ENCODE measurements at places on chromosomes 6 and 20.
A peak's percentile ranks its signal among the peaks of the same experiment; 100 is the strongest.

- DNase-seq, result no peak
These were observed 57.1 kb downstream of the AGPAT4 start for GRCh38 chr6:161216616-161217205.

DNA sequence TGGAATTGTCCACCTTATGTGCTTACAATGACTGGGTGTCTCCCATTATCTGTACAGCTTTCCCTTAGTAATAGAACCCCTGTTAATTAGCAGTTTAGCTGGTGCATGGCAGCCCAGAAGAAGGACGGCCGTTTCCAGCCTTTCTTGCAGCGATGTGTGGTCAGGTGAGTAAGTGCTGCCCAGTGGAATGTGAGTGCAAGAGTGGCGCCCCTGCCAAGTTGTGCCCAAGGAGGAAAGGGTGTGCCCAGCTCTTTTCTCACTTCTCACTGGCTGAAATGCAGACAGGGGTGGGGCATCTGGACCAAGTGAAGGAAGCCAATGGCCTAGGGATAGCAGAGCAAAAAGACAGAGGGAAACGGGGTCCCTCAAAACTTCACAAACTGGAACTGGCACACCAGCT lies 296.8 kb downstream of the PREX1 start:
- no peak for DNase-seq

GRCh38 chr6:55299286-55299985 lies 27.8 kb upstream of the GFRAL start:
- DNase-seq, result no peak

- DNase-seq, result no peak
These were observed 41.8 kb upstream of the TINAG start for GRCh38 chr6:54266400-54266923.

DNA sequence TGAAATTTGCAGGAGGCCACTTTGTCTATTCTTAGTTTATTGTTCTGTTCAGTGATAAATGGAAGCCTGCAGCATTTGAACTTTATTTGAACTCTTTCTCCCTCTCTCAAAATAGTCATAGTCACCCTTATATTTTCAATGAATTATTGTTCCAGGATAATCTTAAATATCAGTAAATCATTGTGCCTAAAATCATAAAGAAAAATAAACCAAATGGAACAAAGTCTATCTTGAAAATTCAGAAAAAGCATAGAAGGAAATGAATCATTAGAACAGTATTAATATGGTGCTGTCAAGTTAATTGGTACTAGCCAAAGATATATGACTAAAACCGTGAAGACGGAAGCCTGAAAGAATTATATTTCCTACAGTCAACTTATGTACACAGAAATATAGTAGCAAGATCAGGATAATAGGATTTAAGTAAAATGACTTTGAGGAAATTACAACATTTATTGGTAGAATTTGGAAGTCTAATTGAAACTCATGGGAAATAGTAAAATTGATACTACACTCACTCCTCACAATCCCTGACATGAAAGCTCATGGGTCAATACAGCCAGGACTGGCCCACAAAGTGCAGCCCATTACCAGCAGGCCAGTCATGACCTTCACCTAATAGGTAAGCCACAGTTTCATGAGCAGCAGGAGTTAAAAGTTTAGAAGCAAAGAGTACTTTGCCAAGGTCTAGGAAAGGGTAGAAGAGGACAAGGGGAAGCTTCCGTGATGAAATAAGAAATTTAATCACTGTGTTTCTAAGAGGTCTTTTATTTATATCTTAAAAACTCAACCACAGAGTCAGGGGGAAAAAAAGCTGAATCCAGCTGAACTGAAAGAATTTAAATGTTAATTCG lies 119.9 kb upstream of the ENPP5 start:
- DNase-seq, result no peak

DNA sequence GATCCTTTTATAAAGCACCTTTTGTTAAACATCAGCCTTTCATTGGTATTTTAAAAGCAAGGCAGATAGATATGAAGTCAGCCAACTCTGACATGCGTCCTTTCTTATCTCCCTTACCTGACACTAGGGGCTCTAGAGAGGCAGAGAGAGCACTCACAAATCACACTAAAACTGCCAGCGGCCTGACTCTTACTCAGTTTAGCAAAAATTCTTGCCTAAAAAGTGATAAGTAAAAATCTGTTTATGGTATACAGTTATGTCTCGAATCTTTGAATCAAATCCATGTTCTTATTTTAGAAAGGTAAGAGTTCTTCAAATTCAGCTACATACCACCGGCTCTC lies 10.4 kb upstream of the TDRD6 start:
- no peak for DNase-seq

GRCh38 chr6:32128751-32129296 lies 778 bp upstream of the ATF6B start:
- no peak for DNase-seq

- DNase-seq, result no peak
These were observed 325.0 kb downstream of the CDC5L start for GRCh38 chr6:44712353-44713111.

DNA sequence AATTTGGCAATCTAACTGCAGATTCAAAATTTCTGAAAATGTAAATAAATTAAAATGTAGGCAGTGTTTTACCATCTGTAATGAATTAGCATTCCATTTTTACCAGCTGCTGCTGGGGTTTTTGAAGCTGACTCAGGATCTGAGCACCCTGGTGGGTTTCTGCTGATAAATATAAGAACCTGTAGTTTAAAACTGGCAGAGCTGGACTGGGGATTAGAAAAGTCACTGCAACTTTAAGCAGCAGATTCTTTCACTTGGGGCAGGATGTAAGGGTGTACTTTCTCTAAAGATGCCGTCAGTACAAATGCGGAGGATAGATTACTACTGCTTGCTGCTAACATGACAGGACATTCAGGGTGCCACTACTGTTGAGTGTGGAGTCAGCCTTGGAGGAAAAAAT lies 341.8 kb downstream of the CDKAL1 start:
- no peak for DNase-seq

DNA sequence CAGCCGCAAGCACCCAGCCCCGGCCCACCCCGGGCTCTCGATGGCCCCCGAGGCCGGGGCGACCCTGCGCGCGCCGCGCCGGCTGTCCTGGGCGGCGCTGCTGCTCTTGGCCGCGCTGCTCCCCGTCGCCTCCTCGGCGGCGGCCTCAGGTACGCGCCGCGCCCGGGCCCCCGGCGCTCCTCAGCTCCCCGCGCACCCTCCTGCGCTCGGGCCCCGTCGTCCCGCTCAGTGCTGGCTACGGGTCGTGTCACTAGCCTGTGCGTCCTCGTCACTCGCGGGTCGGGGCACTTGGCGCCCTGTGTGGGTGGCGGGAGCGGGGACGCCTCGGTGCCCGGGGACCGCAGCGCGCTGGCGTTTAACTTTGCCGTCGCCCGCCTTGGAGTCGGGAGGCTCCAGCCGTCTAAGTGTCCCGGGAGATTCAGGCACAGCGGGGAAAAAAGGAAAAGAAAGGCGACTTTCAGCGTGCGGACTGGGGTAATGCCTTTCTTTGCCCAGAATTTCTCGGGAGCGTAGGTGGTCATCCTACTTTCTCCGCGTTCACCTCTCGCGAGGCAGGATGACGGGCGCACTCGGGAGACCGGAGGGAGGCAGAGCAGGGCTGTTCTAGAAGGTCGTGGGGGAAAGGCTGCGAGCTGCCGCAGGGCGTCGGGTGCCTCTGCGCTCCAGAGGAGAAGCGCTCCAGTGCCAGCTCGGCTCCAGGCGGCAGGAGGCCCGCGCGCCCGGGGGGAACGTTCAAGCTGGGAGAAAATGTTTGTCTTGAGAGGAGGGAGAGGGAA lies 545 bp downstream of the FNDC1 start:
- no peak for DNase-seq

DNA sequence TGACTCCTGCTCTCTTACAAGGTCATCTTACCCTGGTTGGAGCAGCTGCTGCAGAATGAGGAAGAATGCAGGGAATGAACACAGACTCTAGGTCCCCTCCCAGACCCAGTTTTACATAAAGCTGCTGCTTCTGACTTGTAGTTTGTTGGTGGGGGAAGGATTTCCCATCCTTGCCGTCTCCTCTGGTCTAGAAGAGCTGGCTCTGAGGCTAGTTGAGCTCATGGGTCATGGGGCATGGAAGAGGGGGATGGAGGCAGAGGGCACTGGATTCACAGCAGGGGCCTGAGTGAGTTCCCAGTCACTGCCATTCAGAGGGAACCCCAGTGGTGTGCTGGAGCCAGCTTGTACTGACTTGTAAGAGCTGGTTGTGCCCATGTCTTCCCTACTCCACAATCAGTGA lies 9.2 kb upstream of the GUCA1A start:
- DNase-seq, result no peak

- DNase-seq, result no peak
These were observed 632.9 kb downstream of the MAFB start for GRCh38 chr20:40056171-40056570.

DNA sequence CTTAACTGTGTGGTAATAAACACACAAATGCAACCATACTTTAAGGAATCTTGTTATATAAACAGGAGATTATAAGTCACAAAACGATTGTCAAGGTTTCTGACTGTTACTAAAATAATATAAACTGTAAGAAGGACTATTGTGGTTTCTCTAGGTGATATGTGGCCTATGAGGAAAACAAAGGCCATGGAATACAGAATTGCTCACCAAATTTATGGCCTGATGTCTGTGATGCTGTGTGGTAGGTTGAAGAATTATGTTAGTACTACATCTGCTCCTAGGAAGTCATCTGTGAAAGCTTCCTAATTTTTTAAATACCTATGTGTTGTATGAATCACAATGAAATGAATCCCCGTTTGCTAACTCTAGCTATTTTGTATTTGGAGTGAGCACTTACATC lies 875.4 kb upstream of the MAP3K7 start:
- no peak for DNase-seq

DNA sequence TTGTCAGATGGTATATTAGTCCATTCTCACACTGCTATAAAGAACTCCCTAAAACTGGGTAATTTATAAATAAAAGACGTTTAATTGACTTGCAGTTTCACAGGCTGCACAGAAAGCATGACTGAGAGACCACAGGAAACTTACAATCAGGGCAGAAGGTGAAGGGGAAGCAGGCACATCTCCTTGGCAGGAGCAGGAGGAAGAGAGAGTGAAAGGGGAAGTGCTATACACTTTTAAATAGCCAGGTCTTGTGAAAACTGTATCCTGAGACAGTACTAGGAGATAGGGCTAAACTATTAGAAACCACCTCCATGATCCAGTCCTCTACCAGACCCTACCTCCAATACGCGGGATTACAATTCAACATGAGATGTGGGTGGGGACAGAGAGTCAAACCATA lies 193.9 kb upstream of the KCNG1 start:
- no peak for DNase-seq

DNA sequence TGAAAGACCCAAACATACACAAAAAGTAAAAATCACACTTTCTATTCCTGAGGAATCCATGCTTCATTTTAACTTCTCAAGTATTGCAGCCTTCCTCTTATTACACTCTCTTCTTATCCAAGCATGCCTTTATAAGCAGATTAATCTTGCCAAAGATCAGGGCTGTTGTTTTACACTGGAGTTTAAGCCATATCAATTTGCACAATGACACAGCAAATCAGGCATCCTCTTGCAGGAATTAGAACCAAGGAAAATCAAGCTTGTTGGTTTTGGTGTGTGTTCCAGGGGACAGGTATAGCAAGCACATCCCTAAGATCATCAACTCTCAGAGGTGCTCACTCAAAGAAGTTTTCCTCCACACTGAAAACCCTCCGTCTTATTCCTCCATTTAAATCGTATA lies 69.5 kb downstream of the CYP39A1 start:
- DNase-seq, result no peak

- DNase-seq, result no peak
These were observed 8.6 kb downstream of the SULF2 start for GRCh38 chr20:47776639-47777038.

GRCh38 chr6:145725570-145725969 lies 9.8 kb downstream of the EPM2A start:
- no peak for DNase-seq

DNA sequence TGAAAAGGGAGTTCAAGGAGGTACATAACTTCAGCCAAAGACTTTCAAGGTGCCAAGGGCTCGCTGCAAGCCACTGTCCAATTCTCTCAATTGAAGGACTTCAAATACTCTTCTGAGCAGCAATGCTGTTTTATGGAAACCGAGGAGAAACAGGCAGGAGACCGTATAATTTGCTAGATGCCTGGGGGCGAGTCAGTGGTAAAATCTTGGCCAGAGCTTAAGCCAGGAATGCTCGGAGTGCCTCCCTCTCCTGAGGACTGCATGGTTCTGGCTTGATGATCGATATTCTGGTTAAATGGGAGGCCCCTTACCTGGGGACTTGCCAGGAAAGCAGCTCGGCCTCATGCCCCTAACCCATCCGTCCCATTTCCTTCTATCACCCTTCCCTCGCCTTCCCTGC lies 35.8 kb upstream of the NOP56 start:
- no peak for DNase-seq

GRCh38 chr6:100101644-100102043 lies 107.6 kb upstream of the MCHR2 start:
- no peak for DNase-seq

DNA sequence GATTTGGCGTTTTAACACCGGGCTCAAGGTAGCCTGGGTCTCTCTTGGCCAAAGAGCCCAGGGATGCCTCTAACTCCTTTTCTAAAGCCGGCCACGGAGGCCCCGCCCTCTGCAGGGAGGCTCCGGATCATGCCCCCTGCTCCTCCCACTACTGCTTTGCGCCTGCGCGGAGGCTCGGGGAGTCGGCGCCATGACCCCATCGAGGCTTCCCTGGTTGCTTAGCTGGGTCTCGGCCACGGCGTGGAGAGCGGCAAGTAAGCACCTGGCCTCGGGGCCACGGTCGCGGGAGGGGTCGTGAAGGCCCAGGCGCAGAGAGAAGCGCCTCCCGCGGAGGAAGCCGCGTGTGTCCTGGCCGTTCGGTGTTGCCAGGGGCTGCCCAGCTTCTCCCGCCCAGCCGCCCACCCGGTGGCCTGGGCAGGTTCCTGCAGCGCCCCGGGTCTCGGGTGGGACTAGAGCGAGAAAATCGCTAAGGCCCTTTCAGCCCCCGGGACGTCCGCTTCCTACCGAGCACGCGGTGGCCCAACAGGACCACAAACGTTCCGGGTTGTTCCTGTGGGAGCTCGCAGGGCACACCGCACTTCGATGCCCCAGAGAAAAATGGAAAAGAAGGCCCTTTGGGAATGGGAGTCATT lies at the start of gene SDHAF4:
SDHAF4 (plus strand) TSS at position 180 of the 632 bp plus-strand sequence; CDS start at position 191, 11 bp downstream.
- peak; percentile 87 for DNase-seq

- no peak for DNase-seq
These were observed 18.4 kb downstream of the PHACTR2 start for GRCh38 chr6:143695969-143696663.

Data from stimulated activated CD8-positive, alpha-beta memory T cell treated with anti-CD3 and anti-CD28 coated beads, Interleukin-4, amount 100 ng/mL, for 1 hour (primary cell).